ENCODE measurements at places on chromosomes 1 and 21.

DNA sequence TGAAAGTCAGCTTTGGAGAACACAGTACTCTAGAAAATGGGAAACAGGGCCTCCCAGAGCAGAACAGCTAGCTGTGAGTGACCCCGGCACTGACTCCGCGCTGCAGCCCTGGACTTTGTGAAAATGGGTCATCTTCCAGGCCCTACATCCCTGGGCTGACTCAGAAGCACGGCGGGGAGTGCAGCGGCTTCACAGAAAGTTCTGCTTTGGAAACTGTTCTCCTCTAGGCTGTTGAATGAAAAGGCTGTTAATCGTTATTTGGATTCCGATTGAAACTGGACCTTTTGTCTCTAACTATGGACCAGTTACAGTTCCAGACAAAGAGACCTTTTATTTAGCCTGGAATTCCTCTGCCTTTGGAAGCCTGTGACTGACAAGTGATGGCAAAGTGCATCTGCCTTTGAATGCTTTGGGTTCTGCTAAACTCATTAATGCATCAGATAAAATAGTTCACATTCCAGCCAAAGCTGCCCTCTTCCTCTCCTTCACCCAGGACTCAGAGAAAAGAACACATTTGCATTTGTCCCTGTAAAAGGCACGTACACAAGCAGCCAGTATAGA, 144.9 kb upstream of the HOOK1 start:
- no peak for DNase-seq

- DNase-seq, result peak; percentile 1
These were observed 4.7 kb downstream of the C1orf35 start for GRCh38 chr1:228098323-228098931.

- no peak for DNase-seq
These were observed 17.5 kb downstream of the SMIM12 start for GRCh38 chr1:34842073-34842472.

DNA sequence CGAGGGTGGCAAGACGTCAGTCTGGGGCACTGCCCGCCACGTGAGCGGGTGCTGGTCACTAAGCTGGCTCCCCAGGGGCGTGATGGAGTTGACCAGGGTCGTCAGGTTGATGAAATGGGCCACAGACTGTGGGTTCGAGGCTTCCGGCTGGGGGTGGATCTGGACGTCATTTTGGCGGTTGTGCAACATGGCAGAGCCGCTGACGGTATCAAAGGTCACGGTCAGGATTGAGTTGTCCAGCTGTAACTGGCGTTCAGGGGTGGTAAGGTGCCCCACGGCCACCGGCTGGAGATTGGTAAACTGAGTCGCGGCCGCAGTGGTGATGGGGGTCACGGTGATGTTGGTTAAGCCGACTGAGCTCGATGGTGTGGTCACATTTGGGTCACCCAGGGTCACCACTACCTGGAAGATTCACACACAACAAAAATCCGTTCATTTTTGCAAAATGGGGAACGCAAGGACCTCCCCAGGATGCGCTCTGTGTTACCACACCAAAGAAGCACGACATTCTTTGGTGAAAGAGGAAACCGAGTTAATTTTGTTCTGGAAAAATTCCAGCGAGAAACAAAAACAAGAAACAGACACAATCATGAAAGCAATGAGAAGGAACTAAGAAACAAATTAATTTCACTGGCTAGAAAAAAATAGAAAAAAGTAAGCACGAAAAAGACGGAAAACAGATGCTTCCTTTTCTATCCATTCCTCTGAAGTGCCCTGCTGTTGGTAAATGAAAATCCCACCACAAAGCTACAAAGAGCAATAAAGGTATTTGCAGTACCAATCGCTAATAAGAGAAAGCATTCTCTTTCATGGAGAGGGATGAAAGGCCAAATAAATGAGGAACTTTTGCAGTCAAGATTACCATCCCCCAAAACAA, 34.7 kb upstream of the RIPK4 start:
- DNase-seq, result no peak

DNA sequence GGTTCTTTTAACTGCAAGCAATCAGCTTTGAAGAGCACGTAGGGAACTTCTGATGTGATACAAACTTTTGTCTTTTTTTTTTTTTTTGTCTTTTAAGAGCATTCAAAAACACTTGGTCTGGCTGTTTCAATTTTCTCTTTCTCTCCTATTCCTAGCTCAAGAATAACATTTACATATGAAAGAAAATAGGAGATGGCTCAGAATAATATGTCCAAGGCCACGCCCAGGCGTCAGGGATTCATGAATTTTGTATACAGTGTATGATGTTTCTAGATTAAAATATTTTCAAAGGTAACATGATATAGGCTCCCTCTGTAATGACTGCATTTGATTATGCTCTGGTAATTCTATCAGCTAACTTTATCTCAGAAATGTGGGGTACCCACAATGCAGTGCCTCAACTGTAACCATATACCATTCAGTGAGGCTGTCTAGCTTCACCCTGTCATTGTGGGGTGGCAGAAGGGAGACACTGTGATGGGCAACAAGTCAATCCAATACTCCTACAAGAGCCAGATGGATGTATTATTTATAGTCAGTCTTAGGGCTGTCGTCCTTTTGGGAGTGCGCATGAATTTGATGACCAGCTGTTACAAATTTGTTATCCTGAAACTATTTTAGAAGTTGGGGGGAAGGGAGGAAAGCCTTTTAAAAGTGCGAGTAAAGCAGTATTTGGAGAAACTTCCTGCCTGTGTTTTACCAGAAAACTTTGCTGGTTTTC, 1.5 kb upstream of the AKNAD1 start:
- DNase-seq, result no peak

- DNase-seq, result peak; percentile 9
These were observed 103.1 kb upstream of the USP24 start for GRCh38 chr1:55318116-55318817.

- no peak for DNase-seq
These were observed 2.1 kb downstream of the SETDB1 start for GRCh38 chr1:150928286-150928685.

DNA sequence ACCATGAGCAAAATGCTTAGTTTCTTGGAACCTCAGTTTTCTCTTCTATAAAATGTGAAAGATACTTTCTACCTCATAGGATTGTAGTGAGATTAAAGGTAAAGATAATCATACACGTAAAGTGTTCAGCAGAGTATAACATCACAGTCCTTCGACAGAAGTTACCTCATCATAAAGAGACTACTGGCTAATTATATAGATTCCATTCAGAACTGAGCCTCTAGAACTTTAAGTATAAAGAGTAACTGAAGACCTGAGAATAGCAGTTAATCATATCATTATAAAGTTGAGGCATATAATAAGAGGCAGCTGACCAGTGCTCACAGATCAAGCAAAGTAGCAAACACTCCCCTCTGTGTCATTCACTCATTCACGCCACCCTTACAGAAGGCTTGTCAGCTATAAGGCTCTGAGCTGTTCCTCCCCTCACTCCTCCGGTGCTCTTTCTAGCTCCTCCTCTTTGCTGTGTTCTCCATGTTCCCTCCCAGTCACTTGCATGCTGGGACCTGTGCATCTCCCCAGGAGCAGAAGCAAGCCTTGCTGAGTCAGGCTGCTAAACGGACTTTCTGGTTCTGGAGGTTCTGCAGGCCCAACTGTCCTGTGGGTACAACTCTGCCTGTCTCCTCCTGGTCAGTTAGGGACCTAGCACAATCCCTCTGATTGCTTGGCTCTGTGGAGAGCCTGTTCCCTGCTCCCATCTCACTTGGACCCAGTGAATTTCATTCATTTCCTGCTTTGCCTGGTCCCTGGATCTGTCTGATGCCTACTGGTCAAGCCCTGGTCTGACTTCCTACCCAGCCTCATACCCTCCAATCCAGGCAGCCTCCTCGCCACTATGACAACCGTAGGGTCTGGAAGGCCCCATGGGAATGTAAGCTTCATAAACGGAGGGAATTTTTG, 28.3 kb upstream of the LY9 start:
- DNase-seq, result peak; percentile 84

GRCh38 chr1:25729790-25730644, 70.0 kb upstream of the SELENON start:
- no peak for DNase-seq

DNA sequence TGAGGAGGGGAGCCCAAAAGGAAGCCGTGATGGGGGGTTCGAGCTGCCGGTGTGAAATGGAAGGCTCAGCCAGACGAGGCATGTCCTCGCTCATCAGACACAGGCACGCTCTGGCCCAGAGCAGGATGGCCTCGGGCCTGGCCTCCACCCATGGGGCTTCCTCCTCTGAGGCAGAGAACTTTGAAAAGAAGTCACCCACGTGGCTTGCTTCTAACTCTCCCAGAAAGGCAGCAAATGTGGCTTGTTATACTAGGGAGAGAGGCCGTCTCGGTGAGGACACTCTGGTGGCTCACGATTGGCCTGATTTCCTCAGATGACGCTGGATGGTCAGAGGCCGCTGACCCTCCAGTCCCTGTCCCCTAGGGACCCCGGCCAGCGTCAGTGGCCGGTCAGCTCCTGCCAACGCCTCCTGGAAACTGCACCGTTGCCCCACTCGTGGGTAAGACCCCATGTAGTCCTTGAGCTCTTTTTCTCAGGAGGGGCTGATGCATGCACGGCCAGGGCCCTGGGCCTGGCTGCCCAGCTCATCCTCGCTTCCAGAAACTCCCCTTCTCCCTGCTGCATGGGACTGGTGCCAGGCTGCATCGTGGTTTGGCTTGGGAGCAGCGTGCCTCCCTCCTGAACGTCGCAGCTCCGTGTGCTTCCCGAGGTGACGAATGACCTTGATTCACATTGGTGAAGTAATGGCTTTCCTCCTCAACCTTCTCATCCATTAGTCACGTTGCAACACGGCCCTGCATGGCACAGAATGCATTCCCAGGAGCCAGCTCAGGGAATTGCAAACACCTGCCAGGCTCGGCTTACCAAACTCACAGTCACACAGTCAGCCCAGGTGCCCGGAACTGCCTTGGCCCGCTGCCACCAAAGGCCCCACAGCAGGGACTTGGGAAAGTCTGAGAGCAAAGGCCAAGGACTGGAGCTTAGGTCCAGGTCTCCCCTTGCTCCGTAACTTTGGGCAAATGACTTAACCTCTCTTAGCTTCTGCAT, 58.8 kb downstream of the TOMM20 start:
- no peak for DNase-seq

GRCh38 chr1:91404151-91405012, at the start of gene HFM1:
Gene HFM1 (minus strand): TSS chr1:91404837. CDS start chr1:91401082, 3,755 bp downstream.
- DNase-seq, result peak; percentile 78

- peak; percentile 34 for DNase-seq
These were observed 28.4 kb downstream of the EXTL2 start for GRCh38 chr1:100866041-100866900.

DNA sequence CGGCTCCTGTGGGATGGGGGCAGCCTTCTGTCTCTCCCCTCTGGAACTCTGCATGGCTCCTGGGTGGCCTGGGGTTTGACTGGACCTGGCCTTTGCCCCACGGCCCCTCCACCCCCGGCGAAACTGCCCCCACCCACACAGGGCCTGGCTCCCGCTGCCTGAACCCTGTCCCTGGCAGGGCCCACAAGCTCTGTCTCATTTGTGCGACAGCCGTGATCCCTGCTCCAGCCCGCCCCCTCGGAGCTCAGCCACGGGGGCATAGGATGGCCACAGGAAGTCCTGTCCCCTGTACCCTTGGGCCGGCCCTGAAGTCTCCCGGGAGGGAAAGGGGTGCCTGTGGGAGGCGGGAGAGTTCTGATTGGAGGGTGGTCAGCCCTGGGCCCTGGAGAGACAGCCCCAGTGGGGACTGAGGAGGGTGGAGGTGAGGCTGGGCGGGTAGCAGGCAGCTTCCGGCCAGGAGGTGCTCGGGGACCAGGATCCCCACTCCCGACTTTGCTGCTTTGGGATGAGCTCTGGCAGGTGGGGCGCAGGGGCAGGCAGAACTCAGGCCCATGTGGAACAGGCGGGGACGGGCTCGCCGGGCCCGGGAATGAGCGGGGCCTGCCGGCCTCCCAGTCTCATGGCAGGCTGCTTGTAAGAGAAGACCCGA, 45.1 kb downstream of the SLX9 start:
- DNase-seq, result no peak

GRCh38 chr1:187985897-187986654, 1157.3 kb downstream of the PLA2G4A start:
- peak; percentile 64 for DNase-seq

- no peak for DNase-seq
These were observed 197.0 kb upstream of the UBE2U start for GRCh38 chr1:64006276-64007051.

DNA sequence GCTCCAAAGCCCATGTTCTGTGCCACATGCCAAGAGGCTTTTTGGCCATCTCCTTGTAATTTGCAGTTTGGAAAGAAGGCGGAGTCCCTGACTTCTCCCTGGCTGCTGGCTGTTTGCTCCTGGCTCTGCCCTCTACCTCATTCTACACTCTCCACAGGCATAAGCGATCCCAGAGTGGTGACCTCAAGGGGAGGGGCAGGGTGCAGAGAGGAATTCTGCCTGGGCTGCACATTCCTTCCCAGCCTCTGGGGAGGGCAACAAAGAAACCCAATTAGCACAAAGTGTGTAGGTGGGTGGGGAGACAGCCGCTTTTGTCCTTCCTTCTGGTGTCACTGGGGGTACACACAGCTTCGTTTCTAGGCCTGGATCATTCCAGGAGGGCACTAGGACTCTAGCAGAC, 95.3 kb downstream of the HIVEP3 start:
- DNase-seq, result no peak

DNA sequence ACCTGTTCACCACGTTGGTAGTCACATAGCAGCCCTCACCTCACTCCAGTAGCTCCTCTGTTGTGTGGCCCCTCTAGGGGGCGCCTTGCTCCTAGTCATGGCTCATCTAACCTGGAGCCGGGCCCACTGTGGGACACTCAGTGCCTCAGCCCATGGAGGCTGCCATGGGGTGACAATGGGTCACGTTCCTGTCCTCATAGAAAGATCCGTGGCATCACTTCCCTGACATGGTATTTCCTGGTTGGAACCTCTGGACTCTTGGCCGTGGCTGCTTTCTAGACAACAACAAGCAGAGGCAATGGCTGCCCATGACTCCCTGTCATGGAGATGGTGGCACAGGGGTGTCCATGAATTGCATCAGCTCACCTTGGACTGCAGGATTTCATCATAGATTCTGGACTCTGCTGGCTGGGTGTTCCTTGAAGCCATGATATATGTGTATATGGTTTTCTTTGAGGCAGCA, 27.5 kb upstream of the SLAMF6 start:
- peak; percentile 56 for DNase-seq

DNA sequence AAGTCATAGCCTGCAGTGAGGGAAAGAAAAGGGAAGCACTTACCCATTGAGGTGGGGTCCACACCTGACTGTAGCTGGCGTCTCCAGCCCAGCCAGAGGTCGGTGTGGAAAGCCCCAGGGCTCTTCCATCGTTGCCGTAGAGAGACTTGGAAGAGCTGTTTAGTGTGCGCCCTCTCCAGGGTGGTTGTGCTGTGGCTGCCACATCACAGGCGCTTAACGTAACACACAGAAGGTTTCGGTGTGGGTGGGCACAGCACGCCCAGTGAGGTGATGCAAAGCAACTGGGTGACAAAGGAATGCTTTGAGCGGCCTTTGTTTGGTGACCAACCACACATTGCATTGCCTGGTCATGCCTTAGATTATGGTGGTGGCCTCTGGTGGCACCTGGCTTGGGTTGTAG, 36.8 kb upstream of the KIF1B start:
- peak; percentile 52 for DNase-seq

GRCh38 chr1:54335755-54336108, 70.5 kb downstream of the SSBP3 start:
- no peak for DNase-seq

GRCh38 chr1:155003227-155003765, 694 bp downstream of the ZBTB7B start:
- DNase-seq, result no peak

GRCh38 chr1:165389609-165390008, 33.1 kb upstream of the LMX1A start:
- DNase-seq, result no peak
